CD4-positive, alpha-beta T cell treated with Interleukin-4 for 4 hours (primary cell): ENCODE measurements at places on chromosomes 12 and 14.

DNA sequence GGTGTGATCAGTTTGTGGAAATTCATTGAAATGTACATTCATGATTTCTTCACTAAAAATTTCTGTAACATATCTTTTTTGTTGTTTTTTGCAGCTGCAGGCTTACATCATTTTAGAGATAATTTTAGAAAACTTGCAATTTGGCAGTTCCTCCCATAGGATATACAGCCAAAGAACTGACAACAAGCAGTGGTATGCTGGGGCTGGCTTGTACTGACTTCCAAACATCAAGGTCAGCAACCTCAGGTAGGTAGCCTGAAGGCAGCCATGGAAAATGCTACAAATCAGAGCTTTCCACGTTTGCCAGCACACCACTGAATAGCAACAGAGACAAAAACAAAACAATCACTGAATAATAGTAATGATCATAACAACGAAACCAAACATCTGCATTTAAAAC lies 21.2 kb downstream of the TRIM9 start:
- no peak for DNase-seq

- DNase-seq: no peak
Observed at GRCh38 chr14:21874167-21874566, 200.5 kb upstream of the OR4E1 start.

DNA sequence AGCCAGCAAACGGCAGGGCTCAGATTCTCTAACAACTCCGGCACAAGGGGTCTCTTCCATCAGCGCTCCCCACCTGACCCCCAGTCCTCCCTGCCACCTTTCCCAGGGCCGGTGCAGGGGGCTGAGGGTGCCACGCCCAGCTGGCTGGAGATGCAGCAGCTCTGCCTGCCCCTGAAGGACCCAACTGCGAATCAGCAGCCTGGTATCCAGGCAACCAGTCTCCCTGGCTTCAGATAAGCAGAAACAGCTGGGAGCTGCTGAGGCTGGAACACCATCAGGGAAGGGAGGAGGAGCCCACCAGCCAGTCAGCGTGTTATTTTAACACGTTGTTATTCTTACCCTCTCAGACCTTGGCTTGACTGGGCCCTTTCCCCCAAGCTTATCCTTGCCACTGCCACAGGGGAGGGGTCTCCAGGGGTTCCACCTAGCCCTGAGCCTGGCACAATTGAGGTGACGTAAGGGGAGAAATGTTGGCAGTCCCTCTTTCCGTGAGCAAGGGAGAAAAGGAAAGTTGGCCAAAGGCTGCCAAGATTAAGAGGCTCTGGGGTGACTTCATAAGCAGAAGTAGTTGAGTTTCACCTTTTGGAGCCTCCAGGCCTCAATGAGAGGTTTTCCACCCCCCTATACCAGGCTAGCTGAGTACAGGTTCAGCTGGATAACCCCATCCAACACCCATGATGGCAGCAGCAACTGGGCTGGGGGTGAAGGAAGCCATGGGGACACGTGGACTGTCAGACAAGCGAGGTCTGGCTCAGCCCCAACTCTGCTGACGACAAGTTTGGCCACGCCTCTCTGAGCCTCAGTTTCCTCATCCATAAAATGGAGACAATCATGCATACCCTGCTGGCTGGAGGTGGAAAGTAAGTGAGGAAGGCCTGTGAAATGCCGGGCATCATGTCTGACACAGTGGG lies 91.1 kb downstream of the IRF2BPL start:
- DNase-seq: no peak

DNA sequence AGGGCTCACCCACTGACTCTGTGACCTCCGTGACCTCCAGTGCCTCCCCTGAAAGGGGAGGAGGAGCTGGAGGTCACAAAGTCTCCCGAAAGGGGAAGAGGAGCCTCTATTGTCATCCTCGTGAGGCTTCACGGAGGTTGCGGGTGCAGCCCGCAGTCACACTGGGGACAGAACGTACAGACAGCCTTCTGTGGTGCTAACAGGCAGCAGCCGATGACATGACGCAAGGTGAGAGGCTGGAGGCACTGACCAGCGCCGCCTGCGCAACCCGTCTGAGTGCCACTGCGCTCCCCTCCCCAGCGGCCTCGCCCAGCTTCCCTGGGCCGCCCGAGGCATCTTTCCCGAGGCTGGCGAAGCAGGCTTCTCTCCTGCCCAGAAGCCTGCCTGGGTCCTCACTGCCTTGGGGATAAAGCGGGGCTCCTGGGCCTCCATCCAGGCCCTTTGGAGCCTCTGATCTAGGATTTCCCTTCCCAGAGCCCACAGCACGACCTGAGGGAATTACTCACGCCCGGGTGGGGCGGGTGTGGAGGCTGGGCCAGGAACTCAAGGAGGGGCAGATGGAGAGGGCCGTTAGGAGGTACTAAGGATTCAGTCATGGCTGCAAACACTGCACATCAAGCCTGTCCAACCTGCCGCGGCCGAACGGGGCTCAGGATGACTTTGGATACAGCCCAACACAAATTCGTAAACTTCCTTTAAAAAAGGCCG lies 12.3 kb upstream of the LBHD2 start:
- DNase-seq: no peak

DNA sequence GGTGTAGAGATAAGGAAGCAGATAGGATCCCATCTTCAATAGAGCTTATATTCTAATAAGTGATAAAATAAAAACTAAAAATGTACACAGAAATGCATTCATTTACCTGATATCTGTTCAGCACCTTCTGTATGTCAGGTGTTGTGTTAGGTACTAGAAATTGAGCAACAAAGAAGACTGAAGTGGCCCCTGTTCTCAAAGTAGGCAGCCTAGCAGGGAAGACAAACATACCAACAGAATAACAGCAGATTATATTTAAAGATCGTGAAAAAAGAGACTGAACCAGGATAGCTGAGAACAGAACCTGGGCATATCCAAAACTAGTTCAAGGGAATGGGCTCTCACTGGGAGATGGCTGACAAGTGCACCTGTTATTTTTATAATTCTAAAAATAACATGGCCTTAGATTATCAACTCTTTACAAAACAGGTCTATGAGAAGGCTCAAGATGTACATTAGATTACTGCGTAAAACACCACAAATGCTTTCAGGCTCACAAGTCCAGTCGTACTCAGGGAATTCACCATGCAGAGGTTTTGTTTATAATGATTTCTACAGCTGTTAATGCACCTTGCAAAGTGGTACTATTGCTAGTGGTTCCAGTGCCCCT lies 16.4 kb downstream of the ANO6 start:
- DNase-seq: no peak

GRCh38 chr12:123900871-123901376 lies 71.7 kb downstream of the CCDC92 start:
- no peak for DNase-seq

DNA sequence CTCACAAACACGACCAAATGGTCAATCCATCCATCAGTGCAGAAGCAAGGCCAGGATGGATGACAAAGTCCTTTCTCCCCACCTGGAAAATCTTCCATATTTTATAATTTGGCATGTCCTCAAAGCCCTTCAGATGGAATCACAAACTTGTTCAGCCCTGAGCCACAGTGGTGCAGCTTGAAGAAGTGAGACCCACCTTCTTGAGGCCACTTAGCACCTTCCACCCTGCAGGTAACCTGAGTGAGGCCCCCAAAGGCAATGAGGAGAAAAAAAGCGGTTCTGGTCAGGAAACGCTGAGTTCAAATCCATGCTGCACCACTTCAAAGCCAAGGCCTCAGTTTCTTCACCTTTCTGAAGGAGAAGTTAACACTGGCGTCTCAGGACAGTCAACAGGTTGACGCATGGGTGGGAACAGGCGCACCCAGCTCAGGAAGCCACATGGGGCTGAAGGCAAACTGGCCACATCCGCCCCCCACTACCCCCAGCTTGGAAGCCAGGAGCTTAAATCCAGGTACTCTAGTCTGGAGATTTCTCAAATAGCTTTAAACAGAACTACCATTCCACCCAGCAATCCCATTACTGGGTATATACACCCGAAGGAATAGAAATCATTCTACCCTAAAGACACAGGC lies 320.4 kb downstream of the BCL11B start:
- DNase-seq: no peak

DNA sequence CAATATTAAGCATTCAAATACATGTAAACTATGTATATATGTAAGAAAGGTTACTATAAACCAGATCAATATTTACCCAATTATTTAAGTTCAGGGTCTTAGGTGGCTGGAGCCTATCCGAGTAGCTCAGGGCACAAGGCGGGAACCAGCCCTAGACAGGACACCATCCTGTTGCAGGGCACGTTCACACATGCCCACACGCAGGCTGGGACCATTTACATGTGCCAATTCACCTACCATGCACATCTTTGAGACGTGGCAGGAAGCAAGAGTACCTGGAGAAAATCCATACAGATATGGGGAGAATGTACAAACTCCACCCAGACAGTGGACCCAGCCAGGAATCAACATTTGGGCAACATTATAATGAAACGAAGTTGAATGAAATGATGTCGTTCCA lies 263.0 kb upstream of the E2F7 start:
- DNase-seq: no peak

DNA sequence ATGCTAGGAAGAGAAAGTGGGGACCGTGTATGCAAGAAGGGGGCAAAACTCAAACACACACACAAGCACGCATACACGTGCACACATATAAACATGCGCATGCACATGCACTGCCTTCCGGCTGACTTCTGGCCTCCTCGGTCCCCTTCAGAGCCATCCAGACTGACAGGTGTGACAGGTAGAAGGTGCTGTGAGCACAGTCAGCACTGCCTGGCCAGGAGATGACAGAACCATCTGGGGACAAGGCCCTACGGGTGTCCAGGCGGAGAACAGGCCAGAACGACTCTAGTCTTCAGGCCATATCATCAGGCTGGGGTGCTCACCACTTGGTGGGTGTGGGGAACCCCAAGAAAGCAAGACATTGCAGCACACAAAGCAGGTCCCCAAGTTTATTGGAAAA lies 7.3 kb downstream of the KRT83 start:
- no peak for DNase-seq

DNA sequence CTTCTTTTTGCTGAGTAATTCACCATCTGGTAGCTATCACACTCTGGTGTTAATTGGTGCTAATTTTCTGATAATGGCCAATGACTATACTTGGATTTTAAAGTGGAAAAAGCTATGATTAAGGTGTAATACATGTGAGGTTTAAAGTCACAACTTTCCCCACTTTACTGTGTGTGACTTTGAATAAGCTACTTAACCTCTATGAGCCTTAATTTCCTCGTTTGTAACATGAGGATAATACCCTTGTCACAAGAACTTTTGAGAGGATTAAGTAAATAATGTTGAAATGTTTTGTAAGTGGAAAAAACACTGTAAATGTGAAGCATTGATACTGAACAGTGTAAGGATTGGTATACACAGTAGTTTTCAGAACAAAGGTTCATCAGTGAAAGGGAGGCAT lies 65.3 kb downstream of the MSRB3 start:
- DNase-seq: no peak

DNA sequence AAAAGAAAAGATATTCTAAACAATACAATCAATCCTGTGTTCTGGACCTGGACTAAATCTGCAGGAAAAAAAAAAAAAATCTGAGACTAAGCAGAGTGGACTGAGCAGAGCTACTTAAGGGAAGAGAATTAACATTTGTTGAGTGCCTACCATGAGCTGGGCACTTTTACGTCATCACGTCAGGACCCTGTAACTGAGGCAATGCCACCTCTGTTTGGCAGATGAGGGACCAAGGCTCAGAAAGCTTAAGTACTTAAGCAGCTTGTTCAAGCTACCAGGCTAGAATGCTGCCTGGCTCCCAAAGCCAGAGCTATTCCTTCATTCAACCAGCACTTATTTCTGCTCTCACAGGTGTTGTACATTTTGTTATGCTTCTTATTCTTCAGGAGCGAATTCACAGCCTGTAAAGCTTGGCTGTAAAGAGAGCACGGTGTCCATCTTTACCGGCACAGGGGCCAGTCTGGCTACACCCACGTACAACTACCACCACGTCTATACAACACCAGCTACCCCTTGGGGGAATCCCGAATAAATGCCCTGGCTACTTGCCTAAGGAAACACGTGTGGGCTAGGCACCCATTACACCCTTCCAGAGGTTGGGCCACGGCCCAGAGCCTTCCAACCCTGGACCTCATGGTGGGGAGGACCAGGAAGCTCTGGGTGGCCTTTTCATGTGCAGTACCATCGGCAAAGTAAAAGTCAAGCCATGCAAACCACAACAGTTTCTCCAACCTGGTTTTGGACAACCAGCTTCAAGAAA lies 27.0 kb downstream of the TMCC3 start:
- no peak for DNase-seq

DNA sequence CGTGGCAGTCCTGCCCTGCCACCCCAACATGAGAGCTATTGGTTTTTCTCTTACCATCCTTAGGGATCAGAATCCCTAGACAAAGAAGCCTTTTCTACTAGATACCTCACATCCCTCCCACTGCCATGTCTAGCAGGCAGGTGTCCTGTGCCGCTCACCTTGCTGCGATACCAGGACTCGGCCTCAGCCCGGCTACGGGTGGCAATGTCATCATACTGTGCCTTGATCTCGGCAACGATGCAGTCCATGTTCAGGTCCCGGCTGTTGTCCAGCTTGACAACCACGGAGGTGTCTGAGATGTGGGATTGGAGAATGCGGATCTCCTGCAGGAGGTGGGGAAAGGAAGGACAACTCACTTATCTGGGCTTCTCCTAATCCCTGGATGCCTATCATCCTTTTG lies 4.5 kb downstream of the KRT83 start:
- DNase-seq: no peak

- DNase-seq: no peak
Observed at GRCh38 chr12:125512541-125513298, 447.5 kb downstream of the AACS start.

GRCh38 chr12:47733142-47733541 lies 7.9 kb upstream of the ENDOU start:
- no peak for DNase-seq

DNA sequence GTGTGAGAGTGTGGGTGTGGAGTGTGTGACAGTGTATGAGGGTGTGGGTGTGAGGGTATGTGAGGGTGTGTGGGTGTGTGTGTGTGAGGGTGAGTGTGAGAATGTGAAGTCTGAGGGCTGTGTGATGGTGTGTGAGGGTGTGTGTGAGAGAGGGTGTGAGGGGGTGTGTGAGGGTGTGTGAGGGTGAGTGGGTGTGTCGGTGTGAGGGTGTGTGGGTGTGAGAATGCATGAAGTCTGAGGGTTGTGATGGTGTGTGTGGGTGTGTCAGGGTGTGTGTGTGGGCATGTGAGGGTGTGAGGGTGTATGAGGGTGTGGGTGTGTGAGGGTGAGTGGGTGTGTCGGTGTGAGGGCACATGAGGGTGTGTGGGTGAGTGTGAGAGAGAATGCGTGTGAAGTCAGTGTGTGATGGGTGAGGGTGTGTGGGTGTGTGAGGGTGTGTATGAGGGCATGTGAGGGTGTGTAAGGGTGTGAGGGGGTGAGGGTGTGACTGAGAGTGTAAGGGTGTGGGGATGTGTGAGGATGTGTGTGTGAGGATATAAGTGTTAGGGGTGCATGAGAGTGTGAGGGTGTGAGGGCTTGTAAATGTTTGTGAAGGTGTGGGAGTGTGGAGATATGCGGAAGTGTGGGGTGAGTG lies 36.4 kb downstream of the TMEM121 start:
- no peak for DNase-seq

DNA sequence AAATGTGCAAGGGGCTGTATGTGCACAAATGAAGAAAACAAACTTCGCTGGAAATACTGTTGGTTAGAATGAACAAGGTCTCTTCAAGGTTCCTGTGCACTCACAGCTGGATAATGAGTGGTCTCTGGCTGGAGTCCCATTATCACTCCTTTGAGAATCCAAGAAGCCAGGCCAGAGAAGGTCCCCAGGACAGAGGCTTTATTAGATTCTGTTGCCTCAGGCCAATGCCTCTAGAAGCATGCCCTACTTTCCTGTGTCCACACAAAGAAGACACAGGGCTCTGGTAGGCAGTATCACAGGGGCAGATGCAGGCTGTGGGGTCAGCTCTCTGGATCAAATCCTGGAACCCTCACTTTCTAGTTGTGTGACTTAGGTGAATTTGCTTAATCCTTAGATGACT lies 384.7 kb downstream of the GRIN2B start:
- no peak for DNase-seq
